ENCODE measurements at places on chromosomes 11 and 22.

GRCh38 chr11:32531528-32531927 lies 52.1 kb upstream of the EIF3M start:
- no peak for DNase-seq

DNA sequence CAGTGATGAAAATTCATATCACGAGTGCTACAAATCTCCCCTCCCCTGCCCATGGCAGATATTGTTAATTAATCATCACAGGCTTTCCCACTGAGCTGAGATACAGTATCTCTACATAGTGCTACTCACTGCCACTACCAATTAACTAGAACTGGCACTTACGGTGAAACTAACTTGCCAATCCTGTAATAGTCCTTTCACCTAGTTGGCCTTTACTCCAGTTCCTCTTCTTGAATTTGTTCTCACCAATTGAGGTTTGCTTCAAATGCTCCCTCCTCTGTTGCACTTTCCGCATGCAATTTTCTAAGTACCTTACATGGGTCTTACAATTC lies 11.9 kb upstream of the PRRG4 start:
- DNase-seq, result no peak

- no peak for DNase-seq
Measured at GRCh38 chr22:41966607-41967240, 2.5 kb upstream of the SEPTIN3 start.

- no peak for DNase-seq
Measured at GRCh38 chr11:117597071-117597470, 199.9 kb downstream of the DSCAML1 start.

GRCh38 chr11:130202009-130202817 lies 42.6 kb downstream of the ST14 start:
- no peak for DNase-seq

DNA sequence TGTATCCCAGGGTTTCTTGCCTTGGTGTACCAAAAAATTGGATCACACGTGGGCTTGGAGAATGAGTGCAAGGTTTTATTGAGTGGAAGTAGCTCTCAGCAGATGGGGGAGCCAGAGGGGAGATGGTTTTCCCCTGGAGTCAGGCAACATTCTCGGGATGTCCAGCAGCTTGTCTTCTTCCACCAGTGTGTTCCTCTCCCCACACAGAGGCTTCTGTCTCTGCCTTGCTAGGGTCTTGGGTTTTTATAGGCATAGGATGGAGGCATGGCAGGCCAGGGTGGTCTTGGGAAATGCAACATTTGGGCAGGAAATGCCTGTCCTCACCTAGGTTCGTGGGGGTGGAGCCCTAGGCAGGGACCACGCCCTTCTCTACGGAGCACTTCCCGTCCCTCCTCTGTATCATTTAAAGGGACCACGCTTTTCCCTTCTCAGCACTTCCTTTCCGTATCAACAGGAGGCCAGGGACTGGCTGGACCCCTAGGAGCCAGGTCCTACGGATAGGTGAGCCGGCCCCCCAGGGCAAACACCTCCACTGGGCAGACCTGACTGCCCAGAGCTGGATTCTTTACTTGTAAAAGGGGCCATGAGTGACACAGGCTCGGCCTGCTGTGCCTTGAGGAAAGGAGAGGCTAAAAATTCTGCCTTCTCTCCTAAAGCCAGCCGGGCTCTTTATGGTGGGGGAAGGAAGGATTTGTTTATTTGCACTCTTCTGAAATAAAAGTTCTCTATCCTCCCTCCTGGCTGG lies 55.3 kb upstream of the CCDC188 start:
- DNase-seq, result peak; percentile 38

- DNase-seq, result no peak
Measured at GRCh38 chr11:113664069-113664980, 41.8 kb downstream of the TMPRSS5 start.

DNA sequence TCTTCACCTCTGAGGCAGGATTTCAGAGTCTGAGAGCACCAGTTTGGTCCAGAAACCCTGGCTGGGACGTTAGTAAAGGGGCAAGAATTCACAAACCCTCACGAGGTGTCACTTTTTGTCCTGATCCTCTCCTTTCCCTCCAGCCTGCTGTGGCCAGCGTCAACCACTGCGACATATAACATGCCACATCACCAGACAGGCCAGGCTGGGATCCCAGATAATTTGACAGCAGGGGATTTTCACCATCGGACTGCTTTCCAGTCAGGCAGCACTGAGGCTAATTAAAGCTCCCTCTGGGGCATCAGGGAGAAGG lies 36.8 kb upstream of the RBFOX2 start:
- no peak for DNase-seq

DNA sequence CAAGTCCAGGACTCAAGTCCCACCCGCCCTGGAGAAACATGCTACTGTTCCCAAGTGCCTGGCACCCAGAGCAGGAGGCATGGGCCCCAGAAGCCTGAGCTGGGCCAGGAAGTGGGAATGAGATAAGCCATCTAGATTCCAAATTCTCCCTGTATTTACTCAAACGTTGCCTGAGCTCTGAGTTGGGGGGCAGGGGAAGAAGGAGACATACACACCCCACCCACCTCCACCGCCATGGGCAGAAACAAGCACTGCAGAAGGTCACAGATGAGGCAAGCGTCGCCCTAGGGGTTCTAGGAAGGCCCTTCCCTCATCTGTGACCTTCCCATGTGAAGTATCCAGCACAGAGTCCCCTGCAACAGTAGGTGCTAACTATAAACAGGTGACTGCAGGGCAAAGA lies 54.0 kb downstream of the PLEKHA7 start:
- no peak for DNase-seq

- DNase-seq, result no peak
Measured at GRCh38 chr22:30611197-30611596, 4.2 kb downstream of the TCN2 start.
